D341Med (cell line): ENCODE measurements at places on chromosomes 5 and 9.

DNA sequence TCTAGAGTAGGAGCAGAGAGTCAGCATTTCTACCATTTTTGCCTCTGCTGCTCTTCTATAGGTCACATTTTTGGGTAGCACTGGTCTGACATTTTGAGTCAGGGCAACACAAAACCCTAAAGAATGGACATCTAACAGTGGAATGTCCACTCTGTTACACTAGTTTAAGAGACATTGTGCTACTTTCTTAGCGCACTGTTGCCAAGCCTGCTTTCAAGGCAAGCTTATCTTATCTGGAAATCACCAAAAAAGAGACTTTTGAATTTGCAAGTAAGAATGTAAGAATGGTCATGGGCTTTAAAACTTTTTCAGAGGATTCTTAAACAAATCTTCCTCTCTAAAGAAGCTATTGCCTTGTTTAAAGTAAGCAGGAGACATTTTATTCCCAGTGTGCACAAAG, 73.0 kb upstream of the STARD4 start:
- no peak for DNase-seq

- DNase-seq = no peak
Measured at GRCh38 chr5:115243412-115243811, 19.3 kb downstream of the PGGT1B start.

DNA sequence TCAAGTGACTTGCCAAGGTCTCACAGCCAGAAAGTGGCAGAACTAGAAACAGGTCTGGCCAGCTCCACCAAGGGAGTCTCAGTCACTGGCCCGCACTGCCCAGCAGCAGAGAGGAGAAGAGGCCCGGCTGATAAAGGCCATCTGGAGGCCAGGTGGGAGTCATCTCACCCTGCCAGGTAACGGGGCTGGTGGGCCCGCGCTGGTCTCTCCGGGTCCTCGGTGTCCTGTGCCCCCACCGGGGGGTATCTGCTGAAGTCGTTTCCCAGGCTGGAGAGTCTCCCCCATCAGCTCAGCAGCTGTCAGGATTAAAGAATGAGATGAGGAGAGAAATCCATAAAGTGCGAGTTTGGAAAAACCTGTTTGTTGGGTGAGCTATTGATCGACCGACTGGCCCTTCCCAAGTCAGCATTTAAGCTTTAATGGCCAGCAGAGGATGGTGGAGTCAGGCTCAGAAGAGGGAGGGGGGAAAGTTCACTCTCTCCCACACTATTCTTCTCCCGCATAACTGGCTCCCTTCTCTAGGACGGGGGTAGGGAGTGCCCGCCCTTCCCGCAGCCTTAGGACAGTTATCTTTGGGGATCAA, 30.3 kb downstream of the LMX1B start:
- no peak for DNase-seq

DNA sequence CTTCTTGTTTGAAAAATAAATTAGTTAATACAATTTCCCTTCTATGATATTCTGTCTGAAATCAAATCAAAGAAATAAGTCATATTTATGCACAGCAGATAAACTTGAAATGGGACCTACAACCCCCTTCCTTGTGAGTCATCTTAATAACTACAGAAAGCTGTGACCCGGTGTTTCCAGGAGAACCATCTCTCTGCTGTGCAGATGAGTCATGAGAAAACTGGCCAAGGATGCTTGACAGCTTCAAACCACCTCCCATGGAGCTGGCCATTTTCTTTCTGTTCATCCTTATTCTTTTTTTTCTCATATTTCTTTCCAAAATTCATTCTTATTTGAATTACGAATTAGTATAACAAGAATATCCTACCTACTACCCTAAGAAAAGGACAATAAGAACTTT, 43.4 kb upstream of the NR4A3 start:
- no peak for DNase-seq

DNA sequence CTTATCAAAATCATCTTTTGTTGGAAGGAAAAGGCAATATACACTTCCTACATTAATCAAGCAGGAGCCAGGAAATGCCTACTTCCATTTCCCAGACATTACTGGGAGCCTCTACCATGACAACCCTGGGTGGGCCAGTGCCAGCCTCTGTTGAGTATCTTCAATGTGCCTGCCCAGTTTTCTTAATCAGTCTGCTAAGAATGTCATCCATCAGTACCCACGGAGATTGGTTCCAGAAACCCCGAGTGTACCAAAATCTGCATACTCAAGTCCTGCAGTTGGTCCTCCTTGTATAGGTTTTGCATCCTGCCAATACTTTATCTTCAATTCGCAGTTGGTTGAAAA, 82.4 kb downstream of the MARCHF3 start:
- no peak for DNase-seq

DNA sequence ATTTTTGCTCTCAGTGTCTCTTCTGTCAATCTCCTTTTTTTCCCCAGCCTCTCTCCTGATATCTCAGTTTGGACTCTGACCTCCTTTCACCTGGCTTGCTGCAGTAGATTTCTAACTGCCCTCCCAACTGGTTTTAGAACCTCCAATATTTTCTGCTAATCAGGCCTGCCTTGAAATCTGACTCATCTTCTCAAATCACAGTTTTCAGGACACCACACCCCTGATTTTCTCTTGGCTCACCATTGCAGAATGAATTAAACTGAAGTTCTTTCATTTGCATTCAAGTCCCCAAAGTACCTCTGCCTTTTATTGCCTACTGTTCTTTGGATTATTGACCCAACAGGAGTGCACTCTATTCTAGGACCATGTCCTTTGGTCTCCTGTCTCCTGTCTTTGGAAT, 310.4 kb upstream of the TRPC7 start:
- no peak for DNase-seq

DNA sequence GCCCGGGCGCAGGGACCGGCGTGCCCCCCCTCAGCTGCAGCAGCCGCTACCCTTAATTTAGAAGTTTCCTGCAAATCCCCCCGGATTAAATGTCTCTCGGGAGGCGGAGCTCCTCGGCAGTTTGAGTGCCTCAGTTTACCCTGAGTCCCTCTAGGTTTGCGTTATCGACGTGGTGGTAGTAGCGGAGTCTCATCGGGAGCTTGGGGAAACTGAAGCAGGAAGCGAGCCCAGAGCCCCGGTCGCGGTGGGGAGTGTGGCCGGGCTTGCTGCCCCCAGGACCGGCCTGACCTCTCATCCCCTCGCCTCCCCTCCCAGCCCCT, 529 bp upstream of the TPM2 start:
- no peak for DNase-seq

- no peak for DNase-seq
Measured at GRCh38 chr9:85969727-85970126, 28.8 kb downstream of the NAA35 start.

DNA sequence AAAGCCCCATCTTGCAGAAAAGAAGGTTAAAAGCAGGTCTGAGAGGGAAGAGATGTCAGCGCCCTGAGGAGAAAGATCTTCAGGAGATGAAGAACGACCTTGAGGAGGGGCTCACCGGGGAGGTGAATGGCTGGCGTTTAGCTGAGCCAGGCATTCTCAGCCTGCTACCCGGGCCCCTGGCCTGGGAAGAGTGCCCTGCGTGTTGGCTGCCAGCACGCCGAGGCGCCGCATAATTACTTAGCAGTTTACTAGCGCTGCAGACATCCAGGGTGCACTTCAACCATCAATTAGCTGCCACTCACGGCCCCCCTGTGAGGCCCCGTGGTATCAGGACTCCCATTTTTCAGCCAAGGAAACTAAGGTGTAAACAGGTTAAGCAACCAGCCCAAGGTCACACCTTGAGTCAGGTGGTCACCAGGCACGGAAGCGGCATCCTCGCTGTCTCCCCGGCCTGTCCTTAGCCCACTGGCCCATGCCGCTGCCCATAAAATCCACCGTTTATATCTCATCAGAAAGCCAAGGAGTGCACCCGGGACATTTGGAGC, 551.9 kb downstream of the BNC2 start:
- no peak for DNase-seq

- DNase-seq = no peak
Measured at GRCh38 chr5:100777680-100778300, 125.3 kb downstream of the ST8SIA4 start.

DNA sequence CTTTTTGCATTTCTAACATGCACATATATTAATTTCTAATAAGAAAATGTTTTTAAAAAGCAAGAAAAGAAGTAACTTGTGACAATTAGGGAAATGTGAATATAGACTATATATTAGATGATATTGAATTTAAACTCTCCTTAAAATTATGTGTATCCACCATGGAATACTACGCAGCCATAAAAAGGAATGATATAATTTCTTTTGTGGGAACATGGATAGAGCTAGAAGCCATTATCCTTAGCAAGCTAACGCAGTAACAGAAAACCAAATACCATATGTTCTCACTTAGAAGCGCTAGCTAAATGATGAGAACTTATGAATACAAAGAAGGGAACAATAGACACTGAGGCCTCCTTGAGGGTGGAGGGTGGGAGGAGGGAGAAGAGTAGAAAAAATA, 23.8 kb upstream of the AP3B1 start:
- DNase-seq = no peak

DNA sequence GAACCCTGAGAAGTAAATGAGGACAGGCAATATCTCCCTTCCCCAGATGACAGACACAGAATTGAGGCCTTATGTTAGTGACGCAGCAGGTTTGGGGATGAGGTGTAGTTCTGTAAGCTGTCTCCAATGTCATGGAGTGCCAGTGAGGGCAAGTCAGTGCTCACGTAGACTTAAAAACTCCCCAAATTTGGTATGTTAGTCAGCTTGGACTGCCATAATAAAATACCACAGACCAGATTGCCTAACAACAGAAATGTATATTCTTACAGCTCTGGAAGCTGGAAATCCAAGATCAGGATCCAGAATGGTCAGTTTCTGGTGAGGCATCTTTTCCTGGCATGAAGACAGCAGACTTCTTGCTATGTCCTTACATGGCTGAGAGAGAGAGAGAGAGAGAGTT, 14.9 kb downstream of the FOXI1 start:
- no peak for DNase-seq

DNA sequence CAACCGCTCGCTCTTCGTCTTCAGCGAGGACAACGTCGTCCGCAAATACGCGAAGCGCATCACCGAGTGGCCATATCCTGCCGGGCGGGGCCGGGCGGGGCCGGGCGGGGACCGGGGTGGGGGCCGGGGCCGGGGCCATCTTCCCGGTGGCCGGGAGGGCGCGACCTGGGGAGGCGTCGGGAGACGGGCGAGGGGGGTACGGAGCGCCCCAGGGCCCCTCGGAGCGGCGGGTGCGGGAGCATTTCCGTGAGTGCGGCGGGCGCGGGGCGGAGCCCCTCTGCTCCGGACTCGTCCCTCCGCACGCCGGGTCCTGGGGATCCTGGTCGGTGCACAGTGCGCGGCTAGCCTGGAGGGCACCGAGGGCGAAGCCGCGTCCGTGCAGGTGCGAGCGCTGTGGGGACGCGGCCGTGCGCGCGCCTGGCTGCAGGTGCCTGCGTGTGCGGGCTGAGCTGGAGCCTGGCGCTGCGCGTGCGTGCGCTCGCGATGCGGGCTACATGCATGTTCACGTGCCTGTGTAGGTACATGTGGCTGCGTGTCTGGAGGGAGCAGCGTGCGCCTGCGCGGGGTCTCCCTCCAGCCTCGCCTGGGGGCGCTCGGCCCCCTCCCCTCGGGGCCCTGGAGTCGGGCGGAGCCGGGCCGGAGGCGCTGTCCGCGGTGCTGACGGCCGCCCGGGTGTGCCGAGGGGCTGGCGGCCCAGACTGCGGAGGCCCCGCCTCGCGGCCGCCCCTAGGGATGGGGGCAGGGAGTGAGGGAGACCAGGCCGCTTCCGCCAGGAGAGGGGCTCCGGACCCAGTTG, 762 bp downstream of the CACNA1B start:
- DNase-seq = peak; percentile 84

DNA sequence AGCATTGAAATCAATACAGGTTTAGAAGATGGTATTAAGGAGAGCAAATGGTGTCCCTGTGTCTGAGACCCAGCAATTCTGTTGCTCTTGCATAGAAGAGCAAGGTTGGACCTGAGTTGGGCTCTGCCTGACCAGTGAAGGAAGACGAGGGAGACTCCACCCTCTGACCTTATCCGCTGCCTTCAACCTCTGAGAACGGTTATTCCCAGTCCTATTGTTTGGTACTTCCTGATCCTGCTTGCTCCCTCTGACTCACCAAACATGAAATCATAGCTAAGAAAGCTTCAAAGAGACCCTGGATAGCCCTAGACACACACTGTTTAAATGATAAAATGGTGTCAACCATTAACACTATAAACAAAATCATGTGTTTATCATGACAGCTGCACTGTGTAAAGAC, 218.5 kb downstream of the PLK2 start:
- DNase-seq = no peak

GRCh38 chr9:121179930-121180681, 21.6 kb downstream of the RAB14 start:
- DNase-seq = no peak

DNA sequence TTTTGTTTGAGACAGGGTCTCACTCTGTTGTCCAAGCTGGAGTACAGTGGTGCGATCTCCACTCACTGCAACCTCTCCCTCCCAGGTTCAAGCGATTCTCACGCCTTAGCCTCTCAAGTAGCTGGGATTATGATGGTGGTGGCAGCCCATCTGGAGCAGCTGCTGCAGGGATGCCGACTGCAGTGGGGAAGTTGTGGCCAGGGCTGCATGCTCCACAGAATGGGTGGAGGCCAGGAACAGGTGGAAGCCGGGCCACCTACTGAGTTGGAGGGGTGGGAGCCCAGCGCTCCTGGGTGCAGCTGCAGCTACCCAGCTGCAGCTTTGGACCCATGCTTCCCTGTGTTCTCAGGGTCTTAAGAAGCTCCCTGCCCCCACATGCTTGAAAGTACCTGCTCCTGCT, 99.7 kb downstream of the SCAI start:
- DNase-seq = no peak

DNA sequence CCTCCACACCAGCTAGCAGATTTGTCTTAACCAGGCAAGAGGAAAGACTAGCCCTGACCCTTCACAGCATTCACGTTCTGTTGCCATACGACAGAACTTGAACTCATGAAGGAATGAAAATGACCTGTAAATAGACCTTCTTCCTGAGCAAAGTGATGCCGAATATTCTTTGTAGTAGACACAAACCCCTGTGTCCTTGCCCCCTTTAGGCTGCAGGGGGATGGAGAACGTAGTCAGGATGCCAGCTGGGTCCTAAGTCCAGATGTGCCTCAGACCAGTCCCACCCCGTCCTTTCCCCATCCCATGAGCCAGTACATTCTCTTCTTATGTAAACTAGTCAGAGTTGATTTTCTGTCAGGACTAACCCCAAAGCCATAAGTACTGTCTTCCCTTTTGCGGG, 104.2 kb upstream of the SAP30L start:
- DNase-seq = no peak

DNA sequence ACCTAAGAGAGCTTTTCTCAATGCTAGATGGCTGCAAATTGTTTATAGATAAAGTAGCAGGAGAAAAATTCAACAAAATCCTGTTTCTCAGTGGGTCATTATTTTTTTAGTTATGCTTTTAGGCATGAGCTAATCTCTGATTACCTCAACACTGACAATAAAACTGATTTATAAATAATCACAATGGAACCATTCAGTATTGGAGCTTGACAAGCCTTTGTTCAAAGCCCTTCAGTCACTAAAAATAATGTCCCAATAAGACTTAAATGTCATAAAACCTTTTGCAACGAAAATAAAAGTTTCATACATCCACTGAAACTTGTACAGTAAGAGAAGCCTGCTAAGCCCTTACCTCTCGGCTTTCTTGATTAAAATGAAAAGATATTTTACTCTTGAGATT, 27.2 kb downstream of the PTPDC1 start:
- no peak for DNase-seq

GRCh38 chr5:18563853-18564252, 929.6 kb downstream of the TAF11L14 start:
- no peak for DNase-seq

GRCh38 chr5:153863951-153864350, 174.8 kb downstream of the FAM114A2 start:
- DNase-seq = no peak
